Mammary epithelial cell (primary cell): ENCODE measurements at places on chromosomes 7 and 10. TPM values are rescaled to one million over a fixed set of nuclear protein-coding genes. Genes with fewer than 3 reads are reported as not detected.

Gene ZDHHC16
- total RNA-seq, result 46.3 TPM

- no peak for DNase-seq
Observed at GRCh38 chr7:159040146-159040545, 104.5 kb downstream of the VIPR2 start.

DNA sequence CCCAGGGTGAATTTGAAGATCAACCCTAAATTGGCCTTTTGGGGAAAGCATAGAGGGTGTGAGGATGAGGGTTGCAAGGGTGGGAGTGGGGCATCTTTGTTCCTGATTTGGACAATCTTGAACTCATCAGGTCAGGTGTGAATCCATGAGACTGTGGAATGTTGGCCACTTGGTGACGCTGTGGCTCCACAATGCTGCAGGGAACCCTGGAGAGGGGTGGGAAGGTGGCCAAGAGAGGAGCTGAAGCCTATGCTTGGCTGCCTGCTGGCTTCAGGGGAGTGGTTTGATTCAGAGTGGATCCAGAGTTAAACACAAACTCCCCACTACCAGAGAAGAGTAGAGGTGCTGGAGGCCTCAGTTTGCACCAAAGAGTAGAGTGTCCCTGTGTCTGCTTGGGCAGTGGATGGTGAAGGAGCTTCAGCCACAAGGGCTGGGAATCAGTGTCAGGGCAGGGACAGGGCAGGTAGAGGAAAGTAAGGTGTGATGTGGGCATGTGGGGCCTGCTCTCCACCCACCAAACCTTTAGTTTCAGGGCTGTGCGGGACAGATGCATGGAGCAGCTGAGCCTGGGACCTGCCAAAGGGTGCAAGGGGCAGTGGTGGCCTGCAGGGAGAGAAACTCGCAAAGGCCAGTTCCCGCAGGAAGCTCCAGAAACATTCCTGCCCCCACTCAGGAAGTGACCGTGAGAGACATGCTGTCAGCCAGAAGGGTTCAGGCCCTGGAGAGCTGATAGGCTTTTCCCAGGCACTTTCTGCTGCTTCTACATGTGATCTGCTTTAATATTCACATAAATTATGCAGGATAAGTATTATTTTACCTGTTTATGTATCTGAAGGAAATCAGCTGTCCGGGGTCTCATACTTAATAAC is 81.0 kb upstream of the PRSS58 start:
- DNase-seq, result no peak

GRCh38 chr7:40572810-40573465 is 438.1 kb downstream of the SUGCT start:
- DNase-seq, result no peak

Gene TUBB8
- total RNA-seq, result not detected in 2 replicates

Gene FIS1
- total RNA-seq, result 106 TPM

DNA sequence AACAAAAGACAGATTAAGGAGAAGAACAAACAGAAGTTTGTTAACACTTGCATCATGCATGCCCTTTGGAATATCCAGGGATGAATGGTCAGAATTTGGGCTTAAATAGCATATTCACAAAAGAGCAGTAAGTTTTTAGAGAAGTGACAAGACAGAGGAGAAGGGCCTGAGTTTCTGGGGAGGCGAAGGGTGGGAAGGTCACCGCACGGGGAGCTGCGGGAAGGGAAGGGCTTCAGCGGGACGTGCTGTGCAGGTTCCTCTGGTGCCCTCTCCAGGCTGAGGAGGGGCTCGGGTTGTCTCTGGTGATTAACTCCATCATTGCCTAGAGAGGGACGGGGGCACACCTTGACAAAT is 10.4 kb upstream of the ZNF22 start:
- no peak for DNase-seq

DNA sequence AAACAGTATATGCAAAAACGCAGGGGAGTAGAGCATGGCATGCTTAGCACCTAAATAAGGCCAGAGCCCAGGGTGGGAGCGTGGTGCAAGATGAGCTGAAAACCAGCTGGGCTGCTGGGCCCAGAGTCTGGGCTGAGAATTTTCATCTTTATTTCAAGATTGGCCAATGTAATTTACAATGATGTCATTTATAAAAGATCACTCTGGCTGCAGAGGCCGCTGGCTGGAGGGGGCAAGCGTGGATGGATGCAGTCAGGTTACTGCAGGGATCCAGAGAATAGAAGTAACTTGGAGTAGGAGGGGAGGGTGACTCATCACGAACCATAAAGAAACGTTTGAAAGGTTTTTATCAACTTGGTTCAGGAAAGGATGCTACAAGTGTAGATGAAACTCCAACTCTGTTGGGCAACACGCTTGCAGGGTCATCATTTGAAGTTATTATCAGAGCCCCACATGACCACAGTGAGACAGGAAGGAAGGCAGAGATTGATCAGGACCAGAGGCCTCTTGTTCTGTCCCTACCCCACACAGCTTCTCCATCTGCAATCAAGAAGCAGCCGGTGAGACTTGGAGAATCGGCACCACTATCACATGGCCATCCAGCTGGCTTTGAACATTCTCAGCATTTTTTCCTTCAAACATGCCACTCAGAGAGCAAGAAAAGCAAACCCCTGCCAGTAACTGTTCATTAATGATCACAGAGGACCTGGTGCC is 49.2 kb downstream of the ODAD2 start:
- no peak for DNase-seq

DNA sequence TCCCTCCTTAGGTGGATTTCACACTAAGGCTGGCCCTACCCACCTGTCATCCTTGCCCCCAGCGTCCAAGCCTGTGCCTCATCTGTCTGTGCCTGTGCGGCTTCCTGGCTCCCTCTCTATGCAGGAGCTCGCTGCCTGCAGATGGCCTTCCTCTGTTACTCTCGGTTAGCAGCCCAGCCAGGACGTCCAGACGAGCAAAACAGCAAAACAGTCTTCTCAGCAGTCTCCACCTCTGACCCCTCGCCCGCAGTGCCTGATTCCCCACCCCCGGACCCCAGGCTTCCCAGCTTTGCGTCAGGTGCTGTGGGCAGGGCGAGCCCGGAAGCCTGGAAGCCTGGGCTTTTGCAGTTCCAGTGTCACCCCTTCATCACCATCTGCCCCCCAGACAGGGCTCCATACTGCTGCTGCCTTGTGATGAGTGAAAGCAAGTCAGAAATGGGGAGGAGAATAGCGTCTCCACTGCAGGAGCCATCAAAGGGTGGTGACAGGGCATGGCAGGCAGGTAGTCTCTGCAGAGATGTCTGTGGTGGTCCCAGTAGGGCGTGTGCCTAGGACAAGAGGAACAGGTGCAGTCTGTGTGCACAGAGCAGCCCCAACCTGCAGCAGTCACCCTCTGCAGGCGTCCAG is 88.5 kb downstream of the ADCY1 start:
- no peak for DNase-seq

DNA sequence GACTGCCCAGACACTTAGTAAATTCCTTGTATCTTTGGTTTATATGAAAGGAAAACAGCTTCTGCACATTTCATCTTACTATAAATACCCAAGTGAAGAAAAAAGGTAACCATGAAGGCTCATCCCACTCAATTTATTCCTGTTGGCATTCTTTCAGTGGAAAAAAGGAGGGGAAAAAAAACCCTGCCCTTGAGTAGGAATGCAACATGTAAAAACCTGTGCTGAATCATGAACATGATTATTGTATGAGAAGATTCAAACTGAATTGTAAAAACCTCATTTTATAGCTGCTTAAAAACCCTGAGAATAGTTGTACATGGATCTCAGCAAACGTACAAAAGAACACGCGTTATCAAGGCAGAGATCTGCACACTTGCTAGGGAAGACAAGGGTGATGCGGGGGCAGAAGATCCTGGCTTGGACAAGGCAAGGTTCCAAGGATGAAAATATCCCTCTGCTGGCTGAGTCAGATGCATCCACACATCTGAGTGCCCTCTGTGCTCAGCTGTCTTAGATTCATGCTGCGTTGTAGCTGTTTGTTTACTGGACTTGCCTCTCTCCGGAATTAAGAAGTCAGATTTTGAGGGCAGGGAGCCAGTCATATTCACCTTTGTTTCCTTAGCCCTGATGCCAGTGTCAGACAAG is 658.2 kb downstream of the PARD3 start:
- peak; percentile 71 for DNase-seq

DNA sequence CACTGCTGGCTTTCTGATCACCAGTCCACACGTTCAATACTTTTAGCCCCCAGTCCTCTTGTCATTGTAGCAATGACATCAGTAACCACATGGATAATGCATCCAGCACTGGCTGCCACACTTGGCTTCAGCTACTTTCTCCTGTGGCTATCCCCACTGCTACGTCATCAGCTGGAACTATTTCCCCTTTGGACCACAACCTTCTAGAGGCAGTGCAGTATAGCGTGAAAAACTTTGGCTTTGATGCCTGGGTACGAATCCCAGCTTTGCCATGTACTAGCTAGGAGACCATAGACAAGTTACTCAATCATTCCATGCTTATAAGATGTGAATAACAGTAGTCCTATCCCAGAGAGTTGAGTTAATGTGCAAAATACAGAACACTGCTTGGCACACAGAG is 63.2 kb downstream of the CCDC3 start:
- DNase-seq, result no peak

Gene WDR37
- total RNA-seq, result 25.0 TPM

DNA sequence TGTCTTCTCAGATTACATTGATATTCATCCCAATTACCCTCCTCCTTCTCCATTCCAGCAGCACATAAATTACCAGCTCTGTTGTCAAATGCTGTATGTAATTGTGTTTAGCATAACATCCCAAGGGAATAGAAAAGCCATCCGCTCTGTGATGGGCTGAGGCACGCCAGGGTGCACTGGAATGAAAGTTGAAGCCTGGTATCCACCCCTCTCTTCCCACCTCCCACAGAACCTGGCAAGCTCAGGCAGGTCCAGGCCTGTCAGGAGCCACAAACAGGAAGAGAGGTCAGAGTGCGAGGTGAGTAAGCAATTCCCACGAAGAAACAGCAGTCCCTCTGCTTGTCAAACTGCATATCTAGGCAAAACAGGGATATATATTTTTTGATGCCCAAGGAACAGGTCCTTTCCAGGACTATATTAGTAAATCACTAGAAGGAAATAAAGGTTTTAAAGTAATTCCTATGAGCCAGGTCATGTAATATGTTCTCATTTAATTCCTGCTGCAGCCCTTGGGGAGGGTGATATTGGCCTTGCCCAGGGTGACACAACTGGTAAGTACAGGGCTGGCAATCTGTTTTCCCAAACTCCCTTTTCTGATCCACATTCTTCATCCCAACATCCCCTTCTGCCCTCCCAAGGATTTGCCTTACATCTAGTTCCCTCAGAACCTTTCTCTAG is 155.6 kb upstream of the GHITM start:
- DNase-seq, result peak; percentile 87

GRCh38 chr7:40733578-40733977 is 598.8 kb downstream of the SUGCT start:
- DNase-seq, result no peak

Gene CUBN
- 0.24 and 0.28 TPM in 2 replicates for total RNA-seq

DNA sequence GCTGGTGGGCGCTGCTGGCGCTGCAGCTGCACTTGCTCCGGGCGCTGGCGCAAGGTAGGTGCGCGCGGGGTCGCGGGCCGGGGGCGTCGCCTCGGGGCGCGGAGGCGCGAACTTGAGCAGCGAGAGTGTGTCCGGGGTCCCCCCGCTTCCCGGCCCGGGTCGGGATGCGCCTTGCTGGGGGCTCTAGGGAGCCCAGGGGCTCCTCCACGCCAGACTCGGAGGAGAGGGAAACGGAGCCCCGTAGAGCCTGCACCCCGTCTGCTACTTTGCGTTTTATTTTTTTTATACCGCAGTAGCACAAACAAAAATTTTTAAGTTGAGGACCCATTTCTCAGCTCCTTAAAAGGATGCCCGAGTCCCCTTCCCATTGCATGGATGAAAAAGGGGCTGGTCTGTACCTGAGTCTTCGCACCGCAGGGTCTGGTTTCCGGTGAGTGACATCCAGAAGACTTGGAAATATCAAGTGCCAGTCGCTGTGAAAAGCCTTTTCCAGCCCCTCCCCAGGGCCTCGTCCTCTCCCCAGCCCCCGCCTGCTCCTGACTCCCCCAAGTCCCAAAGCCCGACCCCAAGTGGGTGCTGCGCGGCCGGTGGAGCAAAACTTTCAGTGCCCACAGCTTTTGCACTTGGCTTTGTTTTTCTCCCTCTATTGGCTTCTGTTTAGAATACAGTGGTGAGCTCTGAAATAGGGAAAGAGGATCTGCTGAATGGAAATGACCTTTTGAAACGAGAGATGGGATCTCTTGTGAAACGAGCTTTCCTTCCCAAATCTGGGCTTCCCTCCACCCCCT is 973 bp downstream of the SDK1 start:
- no peak for DNase-seq

DNA sequence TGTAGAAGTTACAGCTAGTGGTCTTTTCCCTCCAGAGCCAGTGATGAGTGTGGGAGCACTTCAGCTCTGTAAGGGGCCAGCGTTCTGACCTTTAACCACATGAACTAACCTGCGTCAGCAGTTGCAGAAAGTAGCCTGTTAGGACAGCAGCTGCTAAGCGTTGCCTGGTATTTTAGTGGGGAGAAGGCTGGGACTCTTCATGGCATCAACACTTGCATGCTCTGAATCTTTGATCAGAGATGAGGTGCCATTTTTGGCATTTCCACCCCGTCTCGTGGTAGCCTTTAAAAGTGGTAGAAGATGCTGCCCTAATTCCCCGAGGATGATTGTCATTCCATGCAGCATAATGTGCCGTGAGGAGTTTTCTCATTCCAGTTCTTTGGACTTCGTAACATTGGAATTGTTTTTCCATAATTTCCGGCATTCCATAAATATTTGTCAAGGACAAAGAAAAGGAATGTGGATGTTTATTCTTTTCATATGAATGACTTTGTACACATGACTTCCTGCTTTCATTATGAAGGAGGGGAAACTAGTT is 92.2 kb downstream of the AVL9 start:
- DNase-seq, result no peak

- DNase-seq, result no peak
Observed at GRCh38 chr10:116629340-116629739, 8.6 kb downstream of the PNLIPRP2 start.

Gene OR6B1
- not detected for total RNA-seq

GRCh38 chr7:55303220-55303619 is 61.9 kb upstream of the LANCL2 start:
- no peak for DNase-seq

DNA sequence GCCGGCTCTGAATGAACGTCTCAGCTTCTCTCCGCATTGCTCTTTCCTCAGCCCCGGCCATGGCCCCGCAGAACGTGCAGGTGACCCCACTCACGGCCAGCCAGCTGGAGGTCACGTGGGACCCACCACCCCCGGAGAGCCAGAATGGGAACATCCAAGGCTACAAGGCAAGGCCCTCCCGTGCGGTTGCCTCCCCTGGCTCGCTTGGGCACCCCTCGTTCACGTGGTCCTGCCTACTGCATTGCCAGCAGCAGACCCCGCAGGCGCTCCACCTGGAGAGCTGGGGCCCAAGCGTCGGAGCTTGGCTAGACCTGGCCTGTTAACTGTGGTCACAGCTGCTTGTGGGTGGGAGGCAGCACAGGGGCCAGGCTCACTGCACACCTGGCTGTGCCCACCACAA is 476.3 kb upstream of the FOXK1 start:
- no peak for DNase-seq

GRCh38 chr10:78371136-78371535 is 337.5 kb downstream of the RPS24 start:
- no peak for DNase-seq
